ENCODE measurements at places on chromosomes 6 and 20.

DNA sequence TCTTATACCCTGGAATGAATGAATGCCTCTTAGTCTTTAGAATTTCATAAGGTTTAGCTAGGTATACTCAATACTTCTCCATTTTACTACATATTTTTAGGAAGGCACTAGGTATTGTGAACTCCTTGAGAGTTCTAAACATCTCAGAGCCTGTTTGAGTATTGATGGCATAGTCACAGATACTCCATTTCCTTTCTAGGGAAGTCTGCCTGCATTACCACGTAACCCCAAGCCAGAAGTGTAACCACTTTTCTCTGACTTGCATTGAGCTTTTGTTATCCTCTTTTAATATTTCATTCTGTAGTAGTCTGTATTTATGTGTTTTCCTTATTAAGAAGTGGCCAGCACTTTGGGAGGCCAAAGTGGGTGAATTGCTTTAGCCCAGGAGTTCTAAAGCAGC is 12.2 kb downstream of the TOP1 start:
- no peak for DNase-seq

GRCh38 chr6:134741200-134741536 is 208.7 kb downstream of the ALDH8A1 start:
- DNase-seq = no peak

- DNase-seq = no peak
Measured at GRCh38 chr6:155142168-155143028, 121.4 kb upstream of the CLDN20 start.

DNA sequence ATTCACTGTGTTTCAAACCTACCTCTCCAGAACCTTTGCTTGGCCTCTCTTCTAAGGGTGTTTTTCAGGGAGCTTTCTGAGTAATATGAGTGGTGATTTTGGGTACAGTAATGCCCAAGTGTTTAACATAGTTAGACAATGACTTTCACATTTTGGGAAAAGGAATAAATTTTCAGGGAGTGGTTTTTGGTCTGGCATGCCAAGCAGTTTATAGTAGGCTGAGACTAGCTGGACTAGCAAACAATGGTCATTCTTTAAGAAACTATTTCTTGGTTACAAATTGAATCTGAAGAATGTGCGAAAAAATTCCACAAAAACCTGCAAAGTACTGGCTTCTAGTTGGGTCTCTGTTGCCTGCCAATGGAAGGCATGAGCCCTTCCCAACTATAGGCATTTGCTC is 15.4 kb downstream of the FNDC1 start:
- DNase-seq = no peak

GRCh38 chr6:106066989-106067388 is 19.1 kb upstream of the PRDM1 start:
- no peak for DNase-seq

GRCh38 chr6:53829698-53830221 is 35.0 kb downstream of the LRRC1 start:
- no peak for DNase-seq

- DNase-seq = no peak
Measured at GRCh38 chr6:159203304-159204005, 34.3 kb downstream of the FNDC1 start.

DNA sequence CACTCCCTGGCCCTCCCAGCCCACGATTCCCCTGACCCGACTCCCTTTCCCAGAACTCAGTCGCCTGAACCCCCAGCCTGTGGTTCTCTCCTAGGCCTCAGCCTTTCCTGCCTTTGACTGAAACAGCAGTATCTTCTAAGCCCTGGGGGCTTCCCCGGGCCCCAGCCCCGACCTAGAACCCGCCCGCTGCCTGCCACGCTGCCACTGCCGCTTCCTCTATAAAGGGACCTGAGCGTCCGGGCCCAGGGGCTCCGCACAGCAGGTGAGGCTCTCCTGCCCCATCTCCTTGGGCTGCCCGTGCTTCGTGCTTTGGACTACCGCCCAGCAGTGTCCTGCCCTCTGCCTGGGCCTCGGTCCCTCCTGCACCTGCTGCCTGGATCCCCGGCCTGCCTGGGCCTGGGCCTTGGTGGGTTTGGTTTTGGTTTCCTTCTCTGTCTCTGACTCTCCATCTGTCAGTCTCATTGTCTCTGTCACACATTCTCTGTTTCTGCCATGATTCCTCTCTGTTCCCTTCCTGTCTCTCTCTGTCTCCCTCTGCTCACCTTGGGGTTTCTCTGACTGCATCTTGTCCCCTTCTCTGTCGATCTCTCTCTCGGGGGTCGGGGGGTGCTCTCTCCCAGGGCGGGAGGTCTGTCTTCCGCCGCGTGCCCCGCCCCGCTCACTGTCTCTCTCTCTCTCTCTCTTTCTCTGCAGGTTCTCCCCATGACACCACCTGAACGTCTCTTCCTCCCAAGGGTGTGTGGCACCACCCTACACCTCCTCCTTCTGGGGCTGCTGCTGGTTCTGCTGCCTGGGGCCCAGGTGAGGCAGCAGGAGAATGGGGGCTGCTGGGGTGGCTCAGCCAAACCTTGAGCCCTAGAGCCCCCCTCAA is at the start of gene LTA:
TSS of gene LTA (plus strand) at position 249 of the 871 bp plus-strand sequence. CDS start at position 703, 454 bp downstream.
- peak; percentile 67 for DNase-seq

DNA sequence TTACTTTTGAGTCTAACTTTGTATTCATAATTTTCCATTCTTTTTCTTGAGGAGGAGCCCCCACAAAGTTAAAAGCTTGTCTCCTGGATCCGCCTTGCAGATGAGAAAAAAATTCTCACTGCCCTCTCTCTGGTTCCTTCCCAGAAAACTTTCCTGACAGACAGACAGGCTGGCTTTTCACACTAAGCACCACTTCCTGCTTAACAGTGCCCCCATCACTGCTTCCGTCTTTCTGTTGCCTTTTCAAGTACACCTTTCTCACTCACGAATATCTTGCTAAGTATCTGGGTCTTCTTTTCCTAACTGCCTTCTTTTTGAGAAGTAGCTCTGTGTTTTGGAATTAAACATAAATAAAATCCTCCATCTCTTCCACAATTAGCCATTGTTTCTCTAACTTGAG is 19.8 kb upstream of the LMBRD1 start:
- DNase-seq = no peak

DNA sequence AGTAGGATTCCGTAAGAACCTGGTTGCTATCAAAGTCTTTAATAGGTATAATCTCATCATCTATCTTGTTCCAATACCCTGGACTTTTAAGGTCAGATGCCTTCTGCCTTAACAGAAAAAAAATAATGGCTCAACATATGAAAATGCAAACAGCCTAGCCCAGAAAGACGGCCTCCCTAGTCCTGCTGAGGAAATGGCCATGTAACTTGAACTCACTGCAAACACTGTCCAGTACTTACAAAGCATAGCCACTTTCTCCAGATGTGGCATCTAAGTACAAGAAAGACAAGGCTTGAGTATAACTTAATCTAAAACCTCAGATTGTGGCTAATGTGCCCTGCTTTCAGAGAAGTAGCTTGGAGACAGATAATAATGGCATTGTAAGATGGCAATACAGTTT is 26.5 kb downstream of the FASTKD5 start:
- no peak for DNase-seq

GRCh38 chr6:110432285-110432900 is 17.0 kb upstream of the DDO start:
- DNase-seq = no peak

GRCh38 chr6:3648724-3649123 is 102.8 kb downstream of the PXDC1 start:
- DNase-seq = no peak

- DNase-seq = no peak
Measured at GRCh38 chr6:32108094-32108627, 977 bp downstream of the TNXB start.

- DNase-seq = no peak
Measured at GRCh38 chr6:11036977-11037430, 7.1 kb downstream of the ELOVL2 start.

DNA sequence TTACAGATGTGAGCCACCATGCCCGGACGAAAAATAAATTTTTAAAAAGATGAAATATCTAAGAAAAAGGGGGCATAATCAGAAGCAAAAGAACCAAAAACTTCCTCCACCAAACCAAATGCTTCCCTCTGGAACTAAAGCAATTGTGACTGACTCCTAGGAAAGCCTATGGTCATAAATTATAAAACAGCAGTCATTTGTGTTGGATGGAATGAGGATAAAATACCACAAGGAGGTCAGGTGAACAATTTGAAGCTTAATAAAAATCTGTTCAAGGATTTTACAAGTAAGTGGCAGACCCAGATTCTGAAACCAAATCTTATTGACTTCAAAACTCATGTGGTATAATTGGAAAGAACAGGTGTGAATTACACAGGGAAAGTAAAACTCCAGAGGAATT is 114.5 kb downstream of the KIF13A start:
- DNase-seq = no peak

- no peak for DNase-seq
Measured at GRCh38 chr20:4047614-4048013, 32.3 kb upstream of the RNF24 start.

DNA sequence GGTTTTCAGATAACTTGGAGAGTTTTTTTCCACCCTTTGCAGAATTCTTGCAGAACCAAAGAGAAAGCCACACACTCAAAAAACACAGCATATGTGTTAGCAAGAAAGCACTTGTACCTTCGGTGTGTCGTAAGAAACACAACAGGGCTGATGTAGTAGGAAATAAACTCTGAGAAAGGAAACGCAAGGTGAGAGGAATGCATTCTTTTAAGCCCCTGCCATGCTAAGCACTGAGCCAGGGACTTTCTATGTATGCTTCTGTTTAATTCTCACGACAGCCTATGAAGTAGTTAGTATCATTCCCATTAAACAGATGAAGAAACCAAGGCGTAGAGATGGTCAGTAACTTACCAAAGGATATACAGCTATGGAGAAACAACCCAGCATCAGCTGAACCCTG is 23.1 kb downstream of the NEDD9 start:
- DNase-seq = no peak

GRCh38 chr6:124881898-124882578 is 80.2 kb upstream of the RNF217 start:
- DNase-seq = no peak

- DNase-seq = no peak
Measured at GRCh38 chr20:48193627-48194425, 408.5 kb upstream of the SULF2 start.

DNA sequence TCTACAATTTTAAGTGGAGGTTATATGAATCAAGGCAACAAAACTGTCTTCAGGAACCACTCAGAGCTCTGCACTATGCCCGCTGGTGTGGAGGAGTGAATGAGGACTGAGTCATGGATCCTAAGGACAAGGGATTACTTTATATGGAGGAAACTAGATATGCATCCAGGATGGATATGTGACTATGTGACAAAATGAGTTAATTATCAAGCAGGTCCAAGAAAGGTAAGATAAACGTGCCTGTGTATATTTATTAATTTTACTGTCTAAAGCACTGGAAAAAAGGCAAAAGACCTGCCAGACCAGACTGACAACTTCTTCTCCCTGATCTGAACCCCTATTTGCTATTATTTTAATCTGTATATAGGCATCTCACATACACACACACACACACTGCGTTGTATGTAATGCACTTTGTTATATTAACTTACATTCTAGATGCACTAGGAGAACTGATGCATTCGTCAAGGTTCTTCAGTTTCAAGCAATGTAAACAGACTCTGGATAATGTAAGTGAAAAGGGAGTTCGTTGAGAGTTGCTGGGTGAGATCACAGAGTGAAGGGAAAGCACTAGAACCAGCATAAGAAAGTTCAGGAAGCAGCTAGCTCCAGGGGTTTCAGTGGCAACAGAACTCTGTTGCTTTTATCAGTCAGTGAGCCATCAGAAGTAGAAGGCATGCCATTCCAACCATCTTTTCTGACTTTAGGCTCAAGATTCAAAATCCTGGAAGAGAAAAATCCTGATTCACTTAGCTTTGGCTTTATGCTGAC is 26.4 kb upstream of the ADGRG6 start:
- DNase-seq = no peak
